ENCODE measurements at places on chromosomes 5 and 9.

DNA sequence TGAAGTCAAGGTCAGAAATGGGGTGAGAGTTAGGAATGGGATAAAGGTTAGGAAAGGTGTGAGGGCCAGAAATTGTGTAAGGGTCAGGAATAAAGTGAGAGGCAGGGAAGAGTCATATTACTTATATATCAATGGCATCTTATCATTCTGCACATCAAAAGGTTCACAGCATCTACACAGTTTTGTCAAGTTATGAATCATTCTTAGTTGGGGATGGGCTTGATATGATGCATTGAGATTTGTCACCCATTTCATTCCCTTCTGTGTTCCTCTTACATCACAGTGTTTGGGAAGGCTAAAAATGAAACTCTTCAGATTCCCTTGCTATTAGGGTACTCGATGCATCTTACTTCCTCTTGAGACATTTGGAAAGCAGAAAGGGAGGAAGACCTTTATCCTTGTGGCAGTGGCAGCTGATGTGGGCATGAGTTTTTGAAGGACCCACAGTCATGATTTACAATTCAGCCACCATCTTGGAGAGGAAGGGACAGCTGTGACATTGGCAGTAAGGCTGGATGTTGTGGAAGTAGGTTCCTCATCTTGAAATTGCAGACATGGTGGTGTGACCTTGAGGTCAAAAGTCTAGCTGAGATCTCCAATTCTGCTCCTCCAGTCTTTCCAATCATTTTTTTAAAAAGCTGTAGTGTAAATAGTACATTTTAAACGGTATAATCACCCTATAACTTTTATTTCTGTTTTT, 24.2 kb upstream of the NPR3 start:
- no peak for DNase-seq

- DNase-seq: no peak
Measured at GRCh38 chr5:107576736-107577393, 93.9 kb downstream of the EFNA5 start.

- no peak for DNase-seq
Measured at GRCh38 chr9:12708562-12709298, 15.5 kb downstream of the TYRP1 start.

GRCh38 chr5:112062181-112062580, 305.2 kb upstream of the NREP start:
- no peak for DNase-seq

- DNase-seq: no peak
Measured at GRCh38 chr5:65779643-65780042, 57.6 kb downstream of the NLN start.

GRCh38 chr5:40436535-40437237, 243.0 kb upstream of the PTGER4 start:
- DNase-seq: no peak

DNA sequence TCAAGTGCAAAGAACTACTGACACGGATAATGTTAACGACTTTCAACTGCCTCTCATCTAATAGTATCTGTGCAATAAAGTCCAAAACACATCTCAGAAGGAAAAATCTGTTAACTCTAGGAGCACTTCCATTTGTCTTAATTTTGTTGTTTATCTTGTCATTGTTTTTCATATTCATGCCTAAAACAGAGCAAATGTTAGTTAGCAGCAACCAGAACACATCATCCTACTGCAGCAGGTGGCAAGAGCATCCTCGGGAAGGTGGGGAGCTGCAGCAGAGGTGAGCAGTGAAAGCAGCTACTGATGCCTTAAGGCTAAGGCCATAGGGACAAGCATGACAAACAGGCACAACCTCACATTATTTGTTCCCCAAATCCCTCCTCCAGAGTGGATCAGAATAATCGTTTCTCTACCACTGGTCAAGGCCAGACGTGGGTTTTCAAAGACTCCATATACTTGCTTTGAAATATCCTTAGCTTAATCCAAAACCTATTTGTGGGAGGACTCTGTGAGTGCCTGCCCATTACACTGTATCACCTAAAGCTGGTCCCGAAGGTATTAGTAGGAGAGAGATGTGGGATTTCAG, 1.0 kb downstream of the HMGCS1 start:
- DNase-seq: peak; percentile 35

DNA sequence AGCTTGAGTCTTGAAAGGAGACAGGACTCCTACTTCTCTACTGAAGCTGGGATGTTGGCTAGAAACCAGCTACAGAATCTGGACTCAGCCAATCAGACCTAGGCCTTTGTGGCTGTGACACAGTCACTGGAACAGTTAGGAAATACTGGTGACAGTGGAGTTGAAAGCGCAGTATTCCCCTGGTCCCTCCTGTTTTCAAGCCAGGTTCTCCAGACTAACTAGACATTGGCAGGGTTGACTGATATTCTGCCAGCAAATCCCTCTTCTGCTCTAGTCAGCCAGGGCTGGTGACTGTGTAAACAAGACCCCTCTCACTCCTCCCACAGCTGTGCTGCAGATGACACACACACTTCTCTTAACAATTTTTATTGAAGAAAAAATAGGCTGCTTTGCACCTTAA, 8.7 kb downstream of the SHROOM1 start:
- no peak for DNase-seq

- DNase-seq: no peak
Measured at GRCh38 chr9:3329361-3329760, 196.4 kb downstream of the RFX3 start.

- no peak for DNase-seq
Measured at GRCh38 chr9:94882966-94883641, 156.6 kb downstream of the AOPEP start.

DNA sequence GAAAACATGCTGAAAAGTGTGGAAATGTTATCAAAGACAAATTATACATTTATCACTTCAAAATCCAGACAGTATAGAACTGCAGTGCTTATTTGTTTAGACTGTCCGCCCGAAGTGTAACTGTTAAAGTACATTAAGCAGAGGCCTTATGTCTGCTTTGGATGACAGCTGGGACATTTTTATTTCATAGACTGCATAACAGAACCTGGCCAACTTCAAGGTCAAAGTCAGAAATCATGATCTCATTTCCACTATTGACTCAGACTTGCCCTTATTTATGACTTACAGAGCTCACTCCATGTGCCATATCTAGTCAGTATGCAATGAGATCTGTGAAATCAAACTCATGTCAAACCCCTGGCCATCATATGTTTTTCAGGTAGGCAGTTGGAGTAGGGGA, 87.7 kb downstream of the RAB3C start:
- no peak for DNase-seq

DNA sequence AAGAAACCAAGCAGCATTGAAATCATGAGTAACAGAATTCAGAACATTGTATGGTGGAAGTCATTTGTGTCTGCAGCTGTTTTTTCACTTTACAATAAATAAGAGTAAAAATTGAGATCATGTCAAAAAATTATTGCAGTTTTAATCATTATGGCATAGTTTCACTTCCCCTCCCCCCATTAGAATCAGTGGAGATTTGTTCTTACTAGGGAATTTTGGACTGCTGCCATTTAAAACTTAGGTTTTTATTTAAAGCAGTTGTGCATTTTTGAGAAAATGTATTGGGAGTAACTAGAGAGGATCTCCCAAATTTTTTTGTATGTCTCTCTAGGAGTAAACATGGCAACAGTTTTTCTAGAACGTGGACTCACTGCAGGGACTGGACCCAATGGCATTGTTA, 20.4 kb downstream of the GTF3C4 start:
- DNase-seq: no peak

DNA sequence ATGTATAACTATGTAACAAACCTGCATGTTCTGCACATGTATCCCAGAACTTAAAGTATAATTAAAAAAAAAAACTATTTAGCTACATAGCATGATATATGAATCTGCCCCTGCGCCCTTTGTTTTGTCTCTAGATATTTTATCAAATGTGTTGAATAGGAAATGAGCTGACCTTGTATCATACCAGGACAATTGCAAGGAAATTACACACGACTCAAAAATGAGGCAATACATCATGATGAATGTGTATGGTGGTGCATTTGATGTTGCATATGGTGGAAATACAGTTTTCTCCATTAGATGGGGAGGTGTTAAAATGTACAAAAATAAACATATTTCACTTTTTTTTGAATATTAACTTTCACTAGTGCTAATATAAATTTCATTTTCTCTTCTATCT, 28.6 kb upstream of the CEP78 start:
- DNase-seq: no peak

DNA sequence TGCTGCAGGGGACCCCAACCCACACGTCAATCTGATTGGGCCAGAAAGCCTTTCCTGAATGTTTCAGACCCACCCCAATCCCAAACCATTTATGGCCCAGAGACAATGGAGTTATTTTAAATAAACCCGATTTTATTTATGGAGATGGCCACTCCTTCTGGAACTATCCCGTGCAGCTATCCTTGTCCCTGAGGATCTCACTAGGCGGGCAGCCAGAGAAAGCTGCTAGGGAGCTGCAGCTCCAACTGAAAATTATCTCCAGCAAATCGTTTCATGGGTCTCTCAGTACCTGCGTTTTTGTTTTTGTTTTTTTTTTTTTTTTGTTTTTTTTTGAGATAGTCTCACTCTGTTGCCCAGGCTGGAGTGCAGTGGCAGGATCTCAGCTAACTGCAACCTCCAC, 23.0 kb downstream of the C1QTNF2 start:
- no peak for DNase-seq

DNA sequence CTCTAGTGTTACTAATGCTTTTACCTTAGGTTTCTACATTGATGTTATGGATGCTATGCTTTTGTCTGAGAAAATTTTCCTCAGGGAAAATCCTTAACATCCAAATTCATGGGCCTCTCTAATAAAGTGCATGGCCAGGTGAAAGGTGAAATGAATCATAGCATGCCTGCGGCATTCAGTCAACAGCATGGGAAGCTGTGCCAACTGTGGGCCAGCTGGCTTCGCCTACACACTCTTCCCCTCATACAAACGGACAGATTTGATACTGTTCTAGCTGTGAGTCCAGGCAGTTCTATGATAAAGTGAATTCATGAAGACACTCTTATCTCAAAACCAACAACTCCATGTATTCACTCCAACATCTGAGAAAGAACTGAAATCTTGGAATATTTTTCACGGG, 374.1 kb downstream of the PLK2 start:
- DNase-seq: no peak

GRCh38 chr5:82760856-82761255, 316.3 kb downstream of the TMEM167A start:
- no peak for DNase-seq

DNA sequence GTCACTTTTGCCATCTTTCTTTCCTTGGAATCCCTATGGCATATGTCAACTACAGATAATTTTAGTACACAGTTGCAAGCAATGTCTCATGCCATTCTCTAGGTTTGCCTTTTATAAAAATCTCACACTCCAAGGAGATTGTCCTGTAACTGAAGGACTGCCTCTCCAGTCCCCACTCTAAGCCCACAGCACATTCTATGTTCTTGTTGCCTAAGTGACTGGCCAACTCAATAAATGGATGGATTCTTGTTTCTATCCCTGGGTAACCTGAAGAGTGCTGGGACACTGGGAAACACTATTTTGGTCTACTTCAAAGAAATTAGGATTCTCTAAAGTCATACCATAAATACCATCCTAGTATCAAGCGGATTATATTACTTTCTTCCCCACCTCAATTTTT, 145.0 kb downstream of the PLCXD3 start:
- DNase-seq: no peak

DNA sequence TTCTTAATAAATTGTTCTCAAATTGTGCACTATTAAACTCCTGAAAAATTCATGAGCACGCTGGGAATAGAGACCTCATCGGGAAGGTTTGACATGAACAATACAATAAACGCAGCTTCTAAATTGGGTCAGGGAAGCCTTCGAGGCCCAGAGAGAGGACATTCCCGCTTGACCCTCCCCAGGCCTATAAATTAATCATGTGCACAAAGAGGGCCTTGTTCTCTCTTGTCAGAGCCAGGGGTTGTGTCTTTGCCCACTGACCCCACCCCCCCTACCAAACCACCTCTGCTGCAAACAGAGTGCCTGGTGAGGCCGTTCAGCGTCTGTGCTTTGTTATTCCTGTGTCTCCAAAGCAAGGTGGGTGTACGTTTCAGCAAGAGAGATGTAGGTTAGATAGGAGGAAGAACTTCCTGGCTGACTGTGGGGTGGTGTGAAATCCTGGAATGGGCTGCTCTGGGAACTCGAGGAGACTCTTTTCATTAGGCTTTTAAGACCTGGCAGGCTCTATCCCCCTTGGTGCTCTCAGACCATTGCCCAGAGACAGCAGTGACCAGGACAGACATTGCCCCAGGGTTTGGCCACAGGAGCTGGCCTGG, 18.2 kb upstream of the DAB2IP start:
- no peak for DNase-seq

GRCh38 chr5:144335561-144335960, 164.9 kb downstream of the KCTD16 start:
- DNase-seq: peak; percentile 84

GRCh38 chr9:108617676-108618075, 238.1 kb downstream of the ACTL7B start:
- DNase-seq: no peak

DNA sequence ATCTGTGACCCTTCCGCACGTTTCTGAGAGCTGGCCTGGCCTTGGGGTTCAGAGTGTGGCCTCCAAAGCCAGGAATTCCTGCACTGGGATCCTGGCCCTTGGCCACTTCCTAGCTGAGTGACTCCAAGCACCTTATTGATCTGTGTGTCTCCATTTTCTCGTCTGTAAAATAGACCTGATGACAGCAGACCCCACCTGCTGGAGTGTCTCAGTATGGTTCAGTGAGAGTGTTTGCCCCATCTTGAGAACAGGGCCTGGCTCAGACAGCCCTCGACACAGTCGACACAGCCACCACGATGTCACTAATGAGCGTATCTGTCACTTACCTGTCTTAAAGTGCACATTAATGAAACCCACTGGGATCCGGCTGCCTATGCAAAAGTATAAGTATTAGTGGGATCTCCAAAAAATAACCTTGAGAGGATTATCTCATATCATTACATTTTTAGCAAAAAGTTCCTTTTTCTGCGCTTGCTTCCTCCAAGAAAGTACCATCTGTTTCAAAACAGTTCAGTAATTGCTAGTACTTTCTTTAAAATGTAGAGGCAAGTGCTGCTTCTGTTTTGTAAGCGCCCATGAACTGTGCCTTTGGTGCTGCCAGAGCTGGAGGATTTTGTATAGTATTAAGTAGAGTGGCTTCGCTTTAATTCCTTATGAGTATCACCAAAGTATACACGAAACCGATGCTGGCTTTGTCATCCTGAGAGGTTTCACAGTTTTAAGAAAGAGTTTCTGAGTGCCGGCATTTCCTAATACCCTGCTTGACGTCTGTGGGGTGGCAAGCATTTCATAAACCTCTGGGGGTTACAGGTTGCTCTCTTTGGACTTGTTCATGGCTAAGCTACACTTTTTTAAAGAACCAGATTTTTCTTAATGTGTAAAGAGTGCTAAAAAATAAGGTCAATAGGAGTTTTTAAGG, 31.7 kb downstream of the UBE2QL1 start:
- no peak for DNase-seq

DNA sequence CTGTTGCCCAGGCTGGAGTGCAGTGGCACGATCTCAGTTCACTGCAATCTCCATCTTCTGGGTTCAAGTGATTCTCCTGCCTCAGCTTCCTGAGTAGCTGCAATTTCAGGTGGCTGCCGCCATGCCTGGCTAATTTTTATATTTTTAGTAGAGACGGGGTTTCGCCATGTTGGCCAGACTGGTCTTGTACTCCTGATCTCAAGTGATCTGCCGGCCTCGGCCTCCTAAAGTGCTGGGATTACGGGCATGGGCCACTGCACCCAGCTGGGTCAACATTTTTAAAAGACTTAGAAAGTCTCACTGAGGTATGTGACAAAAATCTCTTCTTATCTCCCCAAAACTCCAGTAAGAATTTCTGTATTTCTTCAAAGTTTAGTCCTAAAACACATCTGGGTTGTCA, 211.6 kb downstream of the CTNND2 start:
- DNase-seq: no peak

- DNase-seq: no peak
Measured at GRCh38 chr5:9601055-9601739, 29.0 kb downstream of the TAS2R1 start.
